ENCODE measurements at places on chromosomes 5 and 9.

GRCh38 chr5:136028090-136028489 lies 698 bp upstream of the TGFBI start:
- no peak for DNase-seq

- no peak for DNase-seq
Observed at GRCh38 chr5:61322738-61323725, 9.0 kb upstream of the ZSWIM6 start.

DNA sequence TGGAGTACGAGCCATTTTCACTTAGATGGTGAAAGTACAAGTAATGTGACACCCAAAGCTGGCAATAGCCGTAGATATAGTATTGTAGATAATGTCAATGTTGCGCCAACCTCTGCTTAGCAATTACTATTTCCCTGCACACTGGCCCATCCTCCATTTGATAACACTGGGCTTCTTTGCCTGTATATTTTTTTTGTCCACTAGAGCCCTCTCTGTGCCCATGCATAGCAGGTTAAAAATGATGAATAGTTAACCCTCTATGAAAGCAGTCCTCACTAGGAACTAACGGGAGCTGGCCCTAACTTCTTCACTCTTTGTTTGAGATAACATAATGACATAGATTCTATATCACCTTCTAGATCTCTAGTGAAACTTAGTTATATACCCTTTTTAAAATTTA lies 416.8 kb downstream of the TUSC1 start:
- no peak for DNase-seq

DNA sequence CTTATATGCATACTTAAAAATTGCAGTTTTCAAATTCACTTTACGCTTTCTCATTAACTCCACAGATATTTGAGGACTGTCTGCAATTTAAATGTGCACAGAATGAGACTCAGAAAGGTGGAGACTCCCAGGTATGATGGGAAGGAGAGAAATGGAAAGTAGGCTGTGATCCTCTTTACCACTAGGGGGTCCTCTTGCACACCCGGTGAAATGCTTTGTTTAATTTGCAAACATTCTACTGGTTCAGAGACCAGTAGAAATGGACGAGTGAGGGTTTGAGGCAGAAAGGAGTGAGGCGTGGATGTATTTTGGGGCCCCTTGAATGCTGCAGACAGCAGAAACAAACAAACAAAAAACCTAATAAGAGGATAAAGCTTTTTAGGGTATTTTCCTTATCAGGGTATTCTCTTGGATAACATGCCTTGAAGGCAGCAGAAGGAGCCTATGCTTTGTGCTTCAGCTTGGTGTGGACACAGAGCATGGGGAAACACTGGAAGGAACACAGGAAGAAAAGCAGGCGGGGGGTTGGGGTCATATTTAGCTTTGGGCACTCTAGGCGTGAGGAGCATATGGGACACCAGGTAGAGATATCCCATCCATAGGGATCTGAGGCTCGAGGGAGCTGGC lies 410.1 kb downstream of the DMRT2 start:
- peak; percentile 4 for DNase-seq

GRCh38 chr9:93569621-93570174 lies 6.7 kb upstream of the PHF2 start:
- DNase-seq: no peak

GRCh38 chr9:115006660-115007059 lies 76.3 kb upstream of the TNFSF8 start:
- DNase-seq: no peak

DNA sequence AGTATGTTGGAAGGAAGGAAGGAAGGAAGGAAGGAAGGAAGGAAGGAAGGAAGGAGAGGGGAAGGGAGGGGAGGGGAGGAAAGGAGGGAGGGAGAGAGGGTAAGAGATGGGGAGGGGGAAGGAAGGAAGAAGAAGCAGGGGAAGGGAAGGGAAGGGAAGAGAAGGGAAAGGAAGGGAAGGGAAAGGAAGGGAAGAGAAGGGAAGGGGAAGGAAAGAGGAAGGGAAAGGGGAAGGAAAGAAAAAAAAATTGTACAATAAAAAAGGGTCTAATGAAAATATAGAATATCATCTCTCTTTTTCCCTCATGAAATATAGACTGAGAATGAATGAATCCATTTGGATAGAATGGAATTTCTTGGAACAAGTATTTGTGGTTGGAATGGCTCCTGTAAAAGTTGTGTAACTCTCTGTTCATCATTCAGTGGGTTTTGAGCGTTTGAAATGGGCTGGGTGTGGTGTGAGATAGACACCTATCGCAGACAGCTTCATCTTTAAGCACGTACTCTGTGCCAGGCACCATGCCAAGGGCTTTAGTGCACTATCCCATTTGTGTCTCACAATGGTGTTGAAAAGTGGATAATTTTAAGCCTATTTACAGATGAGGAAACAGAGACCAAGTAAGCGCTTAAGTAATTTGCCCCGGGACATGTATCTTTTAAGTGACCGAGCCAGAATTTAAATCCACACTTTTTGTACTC lies 11.6 kb upstream of the PAPPA start:
- DNase-seq: no peak

DNA sequence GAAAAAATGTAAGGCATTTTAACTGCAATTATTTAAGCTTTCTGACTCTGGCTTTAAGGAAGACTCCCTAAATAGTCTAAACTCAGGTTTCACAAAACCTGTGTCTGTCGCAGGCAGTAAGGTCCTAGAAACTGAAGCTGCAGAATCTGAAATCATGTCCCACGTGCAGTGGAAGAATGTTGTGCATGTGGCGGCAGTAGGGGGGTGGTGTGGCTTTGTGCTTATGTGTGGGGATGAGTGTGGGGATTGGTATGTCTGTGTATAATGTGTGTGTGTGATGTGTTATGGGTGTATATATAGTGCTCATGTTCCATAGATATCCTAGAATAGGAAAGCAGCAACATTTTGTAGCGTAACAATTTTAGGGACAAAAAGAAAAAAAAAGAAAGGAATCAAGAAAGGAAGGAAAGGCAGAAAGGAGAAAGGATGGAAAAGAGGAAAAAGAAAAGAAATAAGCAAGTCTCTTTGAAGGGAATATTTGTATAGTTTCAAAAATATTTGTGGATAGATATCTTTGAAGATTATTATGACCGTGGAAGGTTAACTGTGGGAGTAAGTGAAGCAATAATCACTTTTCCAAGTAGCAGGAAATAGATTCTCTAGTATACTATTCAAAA lies 6.6 kb downstream of the ANKDD1B start:
- DNase-seq: no peak

DNA sequence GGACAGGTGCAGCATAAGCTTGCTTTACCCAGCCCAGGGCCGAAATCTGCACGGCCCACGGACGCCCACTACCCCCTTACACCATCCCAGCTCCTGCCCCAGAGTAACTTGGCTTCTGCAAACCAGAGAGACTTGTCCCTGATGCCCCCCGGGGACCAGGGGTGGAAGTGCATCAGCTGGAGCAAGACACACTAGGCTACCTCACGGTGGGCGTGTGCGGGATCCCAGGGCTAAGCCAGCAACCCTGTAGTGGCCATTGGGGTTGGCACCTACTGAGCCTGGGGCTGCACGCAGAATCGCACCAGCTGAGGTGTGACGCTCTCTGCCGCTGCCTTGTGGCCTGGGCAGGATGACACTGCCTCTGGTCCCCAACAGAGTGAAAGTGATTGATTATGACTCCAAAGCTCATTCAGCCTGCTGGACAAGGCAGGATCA lies 6.1 kb upstream of the ZNF79 start:
- DNase-seq: peak; percentile 66

DNA sequence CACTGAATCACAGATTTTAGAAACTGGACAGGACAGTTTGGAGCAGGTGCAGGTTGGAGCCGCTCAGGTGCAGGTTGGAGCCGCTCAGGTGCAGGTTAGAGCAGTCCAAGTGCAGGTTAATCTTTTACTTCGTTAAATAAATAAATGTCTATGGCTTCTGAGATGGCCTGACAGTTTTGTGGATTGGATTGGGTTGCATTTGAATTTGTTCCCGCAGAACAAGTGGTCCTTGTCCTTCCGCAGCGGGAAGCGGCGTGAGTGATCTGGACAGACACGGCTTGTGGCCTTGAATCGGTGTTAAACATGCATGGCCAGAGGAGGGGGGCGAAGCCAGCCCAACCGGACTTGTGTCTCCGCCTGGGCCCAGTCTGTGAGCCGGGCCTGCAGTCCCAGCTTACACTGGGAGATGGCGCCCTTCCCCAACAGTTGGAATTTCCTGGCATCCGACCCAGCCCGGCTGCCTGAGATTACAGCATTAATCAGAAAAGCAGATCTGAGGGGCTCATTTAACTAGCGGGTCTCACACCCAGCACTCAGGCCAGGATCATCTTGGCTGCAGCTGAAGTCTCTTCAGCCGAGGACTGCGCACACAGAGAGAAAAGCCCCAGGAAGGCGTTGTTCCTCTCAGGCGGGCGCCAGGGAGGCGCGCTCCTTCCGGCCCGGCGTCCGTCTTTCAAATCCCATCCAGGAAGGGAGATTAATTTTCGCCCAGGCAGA lies 1.5 kb upstream of the OLFM1 start:
- peak; percentile 70 for DNase-seq

DNA sequence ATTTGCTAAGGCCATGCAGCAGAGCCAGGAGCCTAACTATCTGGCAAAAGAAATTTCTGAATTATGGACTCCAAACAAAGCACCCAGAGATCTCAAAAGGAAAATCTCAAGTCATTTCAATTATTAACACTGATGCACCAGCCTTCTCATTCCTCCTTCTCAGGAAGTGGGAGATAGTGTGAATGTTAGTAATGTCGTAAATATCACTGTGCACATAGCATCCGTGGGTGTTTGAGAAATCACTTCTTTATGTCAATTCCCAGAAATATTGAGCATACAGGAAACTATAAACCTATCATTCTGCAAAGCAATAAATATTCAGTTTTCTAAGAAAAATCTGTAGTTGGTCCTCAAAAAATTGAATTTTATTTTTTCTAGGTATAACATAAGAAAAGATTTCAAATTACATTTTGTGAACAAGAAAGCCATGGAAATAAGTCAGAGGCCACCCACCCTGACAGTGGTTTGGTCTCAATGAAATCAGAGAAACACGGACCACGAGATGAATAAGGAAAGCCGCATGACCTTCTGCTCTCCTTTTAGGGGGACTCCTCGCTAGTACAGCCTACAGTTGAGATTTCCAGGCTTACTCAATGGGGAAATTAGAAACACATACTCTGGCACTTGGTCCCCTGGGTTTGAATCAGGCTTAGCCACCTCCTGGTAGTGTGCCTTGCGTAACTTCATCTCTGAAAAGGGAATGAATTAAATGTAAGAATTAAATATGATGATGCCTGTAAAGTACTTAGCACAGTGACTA lies 120.6 kb downstream of the DIRAS2 start:
- no peak for DNase-seq

GRCh38 chr9:95447660-95448420 lies 68.9 kb downstream of the PTCH1 start:
- DNase-seq: no peak

DNA sequence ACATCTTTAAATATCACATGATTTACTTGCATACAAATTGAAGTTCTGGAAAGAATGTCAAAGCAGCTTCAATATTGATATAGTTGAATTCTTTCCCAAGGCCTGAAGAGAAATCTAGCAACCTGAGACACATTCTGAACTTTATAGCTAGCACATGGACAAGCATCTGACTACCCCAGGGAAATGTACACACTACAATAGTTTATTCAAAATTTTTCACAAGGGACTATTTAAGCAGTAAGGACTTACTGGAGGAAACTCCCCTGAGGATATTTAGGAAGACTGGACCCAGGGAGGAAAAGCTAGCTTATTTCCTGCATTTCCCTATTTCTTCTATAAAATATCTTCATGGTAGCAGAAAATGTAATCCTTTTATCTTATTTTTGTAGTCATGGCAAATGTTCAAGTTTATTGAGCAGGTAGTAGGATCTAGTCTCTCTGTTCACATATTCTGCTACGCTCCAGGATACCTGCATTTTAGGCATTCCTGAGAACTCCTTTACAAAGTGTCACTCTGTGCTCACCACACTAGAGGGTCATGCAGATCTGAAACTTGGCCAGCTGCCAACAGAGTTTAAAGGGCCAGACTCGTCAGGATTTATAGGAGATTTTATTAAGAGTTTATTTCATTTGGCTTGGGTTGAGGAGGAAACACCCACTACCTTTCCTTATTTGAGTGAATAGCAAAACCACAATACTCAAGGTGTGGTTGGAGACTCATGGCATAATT lies 348.4 kb upstream of the FTMT start:
- peak; percentile 30 for DNase-seq

- DNase-seq: no peak
Observed at GRCh38 chr9:88006511-88007290, 32.4 kb upstream of the CDK20 start.

- no peak for DNase-seq
Observed at GRCh38 chr5:31630931-31631330, 8.0 kb upstream of the PDZD2 start.

- no peak for DNase-seq
Observed at GRCh38 chr5:54455413-54456157, at the start of gene HSPB3. Gene HSPB3, plus strand, starts transcription at chr5:54455699. Its CDS starts 91 bp downstream, at chr5:54455790.

DNA sequence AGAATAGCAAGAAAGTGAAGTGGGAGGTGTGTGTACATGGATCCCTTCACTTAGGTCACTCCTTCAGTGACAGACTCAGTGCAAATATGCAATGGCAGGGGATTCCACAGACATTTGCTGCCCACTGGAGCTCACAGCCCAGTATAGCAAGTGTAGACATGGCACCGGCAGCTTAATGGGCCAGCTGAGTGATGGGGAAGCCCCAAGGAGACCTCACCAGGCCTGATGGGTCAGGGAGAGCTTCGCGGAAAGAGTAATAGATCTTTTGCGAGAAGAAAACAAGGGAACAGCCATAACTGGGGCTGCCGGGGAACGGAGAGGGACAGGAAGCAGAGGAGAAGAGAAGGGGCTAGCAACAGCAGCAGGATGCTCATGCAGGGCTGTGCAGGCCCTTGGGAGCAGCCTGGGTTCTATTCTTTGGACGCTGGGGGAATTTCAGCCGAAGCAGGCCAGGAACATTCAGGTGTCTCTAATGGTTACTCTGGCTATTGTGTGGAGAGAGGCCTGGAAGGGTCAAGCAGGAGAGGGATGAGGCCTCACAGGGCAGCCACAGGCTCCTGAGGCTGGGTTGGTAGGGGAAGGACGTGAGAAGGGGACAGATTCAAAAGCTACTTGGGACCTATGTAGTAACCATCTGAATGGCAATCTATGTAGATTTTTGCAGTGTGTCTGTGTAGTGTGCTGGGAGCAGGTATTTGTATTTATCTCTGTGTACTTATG lies 27.0 kb downstream of the TCF7 start:
- no peak for DNase-seq

DNA sequence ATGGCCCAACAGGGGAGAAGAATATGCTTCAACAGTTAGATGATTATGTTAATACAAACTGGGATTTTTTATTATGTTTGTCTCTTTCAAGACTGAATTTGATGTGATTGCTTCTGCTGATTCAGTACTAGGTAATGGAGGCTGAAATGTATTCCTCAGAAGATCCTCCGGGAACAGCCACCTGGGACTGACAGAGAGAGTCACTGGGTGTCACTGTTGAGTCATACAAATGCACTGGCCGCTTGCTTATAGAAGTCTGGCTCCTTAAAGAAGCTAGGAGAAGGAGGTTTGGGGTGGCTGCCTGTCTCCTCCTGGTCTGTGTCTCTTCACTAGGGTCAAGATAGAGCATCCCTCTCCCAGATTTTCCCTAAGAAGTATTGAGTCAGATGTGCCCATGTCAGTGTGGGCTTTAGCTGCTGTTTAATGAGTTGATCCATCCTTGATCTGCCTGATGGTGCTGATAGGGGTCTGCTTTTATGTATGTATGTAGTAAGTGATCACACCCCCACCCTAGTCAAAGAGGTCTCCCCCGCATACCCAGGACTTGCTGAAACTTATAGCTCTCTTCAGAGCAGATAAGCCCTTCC lies 773.4 kb downstream of the BRINP1 start:
- DNase-seq: no peak
